Testis (tissue), 5 donors: ENCODE measurements at places on chromosomes 2 and 18. TPM values are rescaled to one million over a fixed set of nuclear protein-coding genes. Genes with fewer than 3 reads are reported as not detected.

GRCh38 chr2:222240676-222241049, 58.1 kb downstream of the PAX3 start:
- H3K27ac ChIP-seq: no peak overlapping the region
- no peak overlapping the region for H3K4me3 ChIP-seq
- no peaks in the 10 kb centered on the region for H3K27me3 ChIP-seq
- no peak for DNase-seq
- no peaks in the 10 kb centered on the region for H3K4me1 ChIP-seq

- peak; percentile 28 for DNase-seq
- no peak overlapping the region for H3K4me3 ChIP-seq
Observed at GRCh38 chr2:56449002-56449431, 265.2 kb downstream of the CCDC85A start.

- H3K4me3 ChIP-seq: no peak overlapping the region
- peak overlapping the region; percentile 82 for H3K27ac ChIP-seq
- no peaks in the 10 kb centered on the region for H3K27me3 ChIP-seq
- no peak for DNase-seq
- H3K36me3 ChIP-seq: no peaks in the 10 kb centered on the region
Observed at GRCh38 chr2:144438801-144439631, 80.9 kb downstream of the ZEB2 start.

The SLC39A10 gene
- total RNA-seq: 34.7 TPM

The ADAM23 gene
- total RNA-seq: 24.2 TPM

GRCh38 chr2:3536682-3537632, 17.6 kb upstream of the ADI1 start:
- no peaks in the 10 kb centered on the region for H3K36me3 ChIP-seq
- H3K4me3 ChIP-seq: peak overlapping the region; percentile 24
- no peaks in the 10 kb centered on the region for H3K27me3 ChIP-seq
- DNase-seq: peak; percentile 62
- peak overlapping the region; percentile 89 for H3K27ac ChIP-seq
- peaks cover 5% of the 10 kb centered on the region for H3K4me1 ChIP-seq

DNA sequence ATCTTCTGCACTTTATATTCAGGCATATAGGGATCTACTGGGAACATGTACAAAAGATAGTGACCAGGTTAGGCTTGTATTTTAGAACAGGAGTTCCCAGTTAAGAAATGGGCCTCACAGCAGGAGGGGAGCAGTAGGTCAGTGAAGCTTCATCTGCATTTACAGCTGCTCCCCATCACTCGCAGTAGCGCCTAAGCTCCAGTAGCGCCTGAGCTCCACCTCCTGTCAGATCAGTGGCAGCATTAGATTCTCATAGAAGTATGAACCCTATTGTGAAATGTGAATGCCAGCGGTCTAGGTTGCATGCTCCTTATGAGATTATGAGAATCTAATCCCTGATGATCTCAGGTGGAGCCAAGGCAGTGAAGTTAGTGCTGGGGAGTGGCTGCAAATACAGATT, 224.4 kb upstream of the CYRIA start:
- no peaks in the 10 kb centered on the region for H3K4me1 ChIP-seq
- DNase-seq: no peak
- H3K27me3 ChIP-seq: no peaks in the 10 kb centered on the region
- no peak overlapping the region for H3K4me3 ChIP-seq

The TGFA gene
- 1.3 TPM for total RNA-seq

DNA sequence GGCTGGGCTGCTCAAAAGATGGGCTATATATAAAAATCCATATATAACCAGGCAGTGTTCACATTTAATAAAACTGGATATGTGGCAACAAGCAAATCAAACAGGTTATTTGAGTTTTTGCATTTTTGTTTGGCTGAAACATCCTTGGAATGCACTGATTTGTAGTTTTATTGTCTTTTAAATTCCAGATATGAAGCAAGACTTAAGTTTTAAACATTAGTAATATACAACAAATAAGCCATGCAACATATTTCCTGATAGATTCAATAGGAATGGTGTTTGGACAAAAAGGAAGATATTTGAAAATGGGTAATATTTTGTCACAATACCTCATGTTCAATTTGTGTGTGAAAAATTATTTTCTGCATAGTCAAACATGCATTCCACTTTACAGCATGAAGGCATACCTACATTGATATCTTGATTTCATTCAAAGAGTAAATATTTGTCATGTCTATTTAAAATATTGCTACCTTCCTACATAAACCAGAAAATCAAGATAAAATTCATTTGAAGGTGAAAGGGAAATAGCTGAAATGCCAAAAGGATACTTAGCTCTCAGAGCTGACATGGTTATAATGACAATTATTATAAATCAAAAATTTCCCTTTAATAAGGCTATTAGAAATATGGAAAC, 132.3 kb upstream of the NETO1 start:
- H3K4me1 ChIP-seq: no peaks in the 10 kb centered on the region
- H3K27ac ChIP-seq: no peak overlapping the region
- no peak for DNase-seq

DNA sequence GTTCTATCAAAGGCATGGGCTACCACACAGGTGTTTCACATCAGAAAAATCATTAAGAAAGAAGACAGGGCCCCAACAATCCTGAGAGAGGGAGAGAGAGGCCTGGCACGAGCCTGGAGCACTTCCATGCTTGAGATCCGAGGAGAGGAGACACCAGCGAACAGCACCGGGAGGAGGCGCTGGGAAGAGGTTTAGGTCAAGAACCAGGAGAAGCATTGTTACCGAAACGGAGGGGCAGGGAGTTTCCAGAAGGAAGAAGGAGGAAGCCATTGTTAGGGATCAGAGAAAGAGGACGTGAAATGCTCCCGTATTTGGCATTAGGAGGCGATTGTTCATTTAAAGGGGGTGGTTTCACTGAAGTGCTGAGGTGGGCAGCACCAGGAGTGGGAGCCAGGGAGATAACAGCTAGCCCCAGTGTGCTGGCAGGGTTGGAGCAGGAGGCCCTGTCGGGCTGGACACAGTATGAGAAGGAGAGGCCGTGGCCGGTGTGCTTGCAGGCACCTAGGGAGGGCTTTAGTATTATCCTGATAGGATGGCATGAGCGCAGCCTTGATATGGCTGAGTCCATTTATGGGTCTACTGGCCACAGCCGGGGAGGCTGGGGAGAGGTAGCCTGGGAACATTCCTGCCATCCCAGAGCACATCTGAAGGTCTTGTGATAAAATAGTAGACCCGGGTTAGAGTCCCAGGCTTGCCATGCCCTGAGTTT, 244.9 kb downstream of the KLHL29 start:
- DNase-seq: no peak
- H3K36me3 ChIP-seq: no peaks in the 10 kb centered on the region
- H3K27ac ChIP-seq: no peak overlapping the region
- no peak overlapping the region for H3K4me3 ChIP-seq
- H3K27me3 ChIP-seq: no peaks in the 10 kb centered on the region
- no peaks in the 10 kb centered on the region for H3K4me1 ChIP-seq

DNA sequence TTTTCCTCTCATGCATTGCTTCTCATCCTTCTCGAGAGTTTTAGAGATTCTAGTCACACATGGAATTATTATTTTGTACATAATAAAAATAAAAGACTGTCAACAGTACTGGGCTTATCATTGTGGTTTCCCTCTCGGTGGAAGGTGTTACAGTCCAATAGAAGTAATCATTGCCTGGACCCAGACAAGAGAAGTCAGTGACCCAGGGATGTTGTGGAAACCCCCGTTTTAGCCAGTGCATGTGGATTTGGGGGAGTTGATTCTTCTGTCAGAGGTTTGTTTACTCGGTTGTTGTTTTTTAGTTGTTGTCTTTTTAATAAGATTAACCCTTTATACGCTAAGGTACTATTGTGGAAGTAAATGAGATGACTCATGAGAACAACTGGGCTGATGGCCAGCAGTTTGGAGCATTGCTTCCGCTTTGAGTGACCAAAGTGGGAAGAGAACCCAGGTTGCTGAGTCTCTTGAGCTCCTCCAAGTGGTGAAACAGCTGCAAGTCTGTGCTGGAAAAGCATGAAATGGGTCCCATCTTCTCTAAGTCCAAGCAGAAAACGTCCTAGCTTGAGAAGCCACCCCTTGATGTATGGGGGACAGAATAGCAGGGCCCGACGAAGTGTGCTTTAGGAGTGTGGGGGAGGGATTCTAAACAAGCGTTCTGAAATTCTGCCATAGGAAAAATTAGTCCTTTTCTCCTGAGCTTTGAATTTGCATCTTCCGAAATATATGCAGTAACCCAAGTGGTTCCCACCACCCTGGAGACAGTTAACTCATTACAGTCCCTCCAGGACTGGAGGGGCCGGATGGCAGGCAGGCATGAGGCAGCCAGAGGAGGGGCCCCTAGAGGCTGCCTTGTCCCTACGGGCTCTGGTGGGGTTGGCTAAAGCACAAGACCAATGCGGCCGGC, 61.8 kb upstream of the GPR45 start:
- no peaks in the 10 kb centered on the region for H3K4me1 ChIP-seq
- H3K4me3 ChIP-seq: no peak overlapping the region
- H3K27ac ChIP-seq: no peak overlapping the region
- DNase-seq: peak; percentile 25
- no peaks in the 10 kb centered on the region for H3K27me3 ChIP-seq

- no peak for DNase-seq
- no peaks in the 10 kb centered on the region for H3K27me3 ChIP-seq
- no peaks in the 10 kb centered on the region for H3K4me1 ChIP-seq
- H3K27ac ChIP-seq: no peak overlapping the region
Observed at GRCh38 chr18:40607542-40608148, 1347.4 kb upstream of the PIK3C3 start.

The RAD51AP2 gene
- total RNA-seq: 22.7 TPM

The MAP4K3 gene
- 58.8 TPM for total RNA-seq

DNA sequence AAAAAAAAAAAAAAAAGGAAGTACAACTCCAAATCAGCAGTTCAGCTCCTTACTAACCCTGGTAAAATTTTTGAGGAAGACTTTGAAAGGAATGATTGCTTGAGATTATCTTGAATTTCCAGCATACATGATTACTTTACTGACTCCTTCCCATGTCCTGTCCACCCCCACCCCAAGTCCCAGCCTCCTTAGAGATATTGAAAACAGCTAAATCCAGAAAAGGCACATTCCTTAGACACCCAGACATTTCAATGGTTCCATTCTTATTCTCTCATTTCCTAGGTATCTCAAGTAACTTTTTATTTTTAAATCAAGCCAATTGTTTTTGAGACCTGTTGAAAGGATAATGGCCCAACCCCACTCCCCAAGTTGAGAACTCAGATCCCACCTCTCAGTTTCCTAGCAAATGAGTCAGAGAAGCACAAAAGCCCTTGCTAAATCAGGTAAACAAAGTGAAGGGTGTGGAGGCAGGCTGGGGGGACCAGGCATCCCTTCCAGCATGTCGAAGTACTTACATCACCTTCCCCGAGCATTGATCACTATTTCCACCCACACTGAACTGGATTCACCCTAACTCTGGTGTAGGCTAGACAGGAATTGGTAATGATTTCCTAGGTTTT, 95.4 kb upstream of the FZD7 start:
- no peak overlapping the region for H3K27ac ChIP-seq
- H3K27me3 ChIP-seq: no peaks in the 10 kb centered on the region
- H3K36me3 ChIP-seq: no peaks in the 10 kb centered on the region

DNA sequence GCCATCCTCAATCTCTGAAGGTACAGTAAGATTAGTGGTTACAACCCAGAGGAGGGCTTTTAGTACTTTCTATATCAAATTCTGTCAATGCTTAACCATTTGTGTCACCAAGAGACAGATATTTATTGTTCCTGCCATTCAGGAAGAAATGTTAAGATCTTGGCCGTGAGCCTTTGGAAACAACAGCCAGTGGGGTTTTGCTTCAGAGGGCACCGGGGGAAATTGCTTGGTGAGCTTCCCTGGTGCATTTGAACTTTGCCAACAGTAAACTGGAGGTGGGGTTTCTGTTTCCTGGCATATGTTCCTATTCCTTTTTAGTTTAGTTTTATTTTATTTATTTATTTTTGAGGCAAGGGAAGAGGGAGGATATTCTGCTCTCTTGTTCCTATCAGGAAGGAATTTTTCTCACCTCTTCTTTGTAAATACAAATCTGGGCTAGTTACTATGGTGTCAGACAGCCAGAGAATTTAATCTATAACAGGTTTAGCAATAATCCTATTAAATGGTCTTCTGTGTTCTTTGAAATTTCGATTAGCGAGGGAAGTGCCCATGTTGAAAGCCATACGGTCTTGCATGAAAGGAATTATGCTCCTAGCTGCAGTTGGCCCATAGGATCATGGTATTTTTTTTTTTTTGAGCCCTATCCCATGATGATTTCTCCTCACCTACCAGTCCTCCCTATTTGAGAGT, 95.7 kb downstream of the MAIP1 start:
- no peaks in the 10 kb centered on the region for H3K4me1 ChIP-seq
- H3K27ac ChIP-seq: no peak overlapping the region
- no peaks in the 10 kb centered on the region for H3K27me3 ChIP-seq
- DNase-seq: no peak
- H3K4me3 ChIP-seq: no peak overlapping the region

The MRPL53 gene
- 46.0 TPM for total RNA-seq

The MC4R gene
- total RNA-seq: not detected

DNA sequence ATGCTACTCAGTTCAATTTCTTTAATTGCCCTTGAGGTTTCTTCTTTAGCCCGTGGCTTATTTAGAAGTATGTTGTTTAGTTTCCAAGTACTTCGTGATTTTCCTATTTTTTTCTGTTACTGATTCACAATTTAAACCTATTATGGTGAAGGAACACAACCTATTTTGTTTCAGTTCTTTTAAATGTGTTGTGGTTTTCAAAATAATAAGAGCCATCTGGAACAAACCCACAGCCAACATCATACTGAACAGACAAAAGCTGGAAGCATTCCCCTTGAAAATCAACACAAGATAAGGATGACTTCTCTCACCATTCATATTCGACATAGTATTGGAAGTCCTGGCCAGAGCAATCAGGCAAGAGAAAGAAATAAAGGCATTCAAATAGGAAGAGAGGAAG, 155.2 kb downstream of the GALNT1 start:
- H3K36me3 ChIP-seq: no peaks in the 10 kb centered on the region
- H3K27ac ChIP-seq: no peak overlapping the region
- H3K4me3 ChIP-seq: no peak overlapping the region
- no peaks in the 10 kb centered on the region for H3K27me3 ChIP-seq

- peak; percentile 47 for DNase-seq
- H3K27ac ChIP-seq: peak overlapping the region; percentile 61
- H3K4me3 ChIP-seq: peak overlapping the region; percentile 7
- no peaks in the 10 kb centered on the region for H3K36me3 ChIP-seq
- H3K27me3 ChIP-seq: no peaks in the 10 kb centered on the region
Observed at GRCh38 chr2:85421260-85422071, 3.0 kb downstream of the SH2D6 start.

GRCh38 chr2:206833291-206833690, 67.9 kb downstream of the FASTKD2 start:
- DNase-seq: no peak
- H3K4me1 ChIP-seq: no peaks in the 10 kb centered on the region
- no peaks in the 10 kb centered on the region for H3K36me3 ChIP-seq
- H3K27me3 ChIP-seq: no peaks in the 10 kb centered on the region

- H3K36me3 ChIP-seq: no peaks in the 10 kb centered on the region
- DNase-seq: no peak
- no peak overlapping the region for H3K4me3 ChIP-seq
- no peaks in the 10 kb centered on the region for H3K27me3 ChIP-seq
- H3K27ac ChIP-seq: no peak overlapping the region
Observed at GRCh38 chr2:50086450-50086849, 932.1 kb upstream of the FSHR start.
